Hypothalamus (tissue), 51 donors: ENCODE measurements at places on chromosomes 2 and 18.

GRCh38 chr18:10685484-10685883, 159.7 kb downstream of the NAPG start:
- no peak for DNase-seq

DNA sequence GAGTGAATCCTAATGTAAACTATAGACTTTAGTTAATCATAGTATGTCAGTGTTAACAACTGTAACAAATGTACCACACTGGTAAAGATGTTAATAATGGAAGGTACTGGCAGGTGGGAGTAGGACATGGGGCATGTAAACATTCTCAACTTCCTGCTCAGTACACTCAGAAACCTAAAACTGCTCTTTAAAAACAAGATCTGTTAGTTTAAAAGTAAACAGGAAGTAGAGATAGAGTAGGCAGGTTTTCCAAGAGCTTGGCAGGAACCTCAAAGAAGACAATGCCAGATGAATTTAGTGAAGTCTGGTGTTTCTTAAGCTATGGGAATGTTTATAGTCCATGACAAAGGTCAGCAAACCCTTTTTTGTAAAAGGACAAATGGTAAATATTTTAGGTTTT, 46.6 kb downstream of the CCDC138 start:
- DNase-seq, result no peak

DNA sequence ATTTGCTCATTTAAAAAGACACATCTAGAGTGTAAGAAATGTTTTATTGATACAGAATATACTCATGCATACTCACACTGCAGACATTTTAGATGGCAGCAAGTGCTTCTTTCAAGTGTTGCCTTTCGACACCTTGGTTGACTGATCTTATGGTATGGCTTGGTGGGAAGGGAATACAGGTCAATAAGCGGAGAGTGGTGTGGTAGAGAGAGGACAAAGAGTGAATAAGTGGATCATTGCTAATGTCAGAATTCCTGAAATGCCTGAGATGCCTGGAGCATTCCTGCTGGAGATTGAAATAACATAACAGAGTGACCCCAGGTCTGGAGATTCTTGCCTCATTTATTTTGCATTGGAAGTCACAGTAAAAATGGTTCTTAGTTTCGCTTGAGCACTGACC, 76.7 kb downstream of the RND3 start:
- DNase-seq, result no peak

DNA sequence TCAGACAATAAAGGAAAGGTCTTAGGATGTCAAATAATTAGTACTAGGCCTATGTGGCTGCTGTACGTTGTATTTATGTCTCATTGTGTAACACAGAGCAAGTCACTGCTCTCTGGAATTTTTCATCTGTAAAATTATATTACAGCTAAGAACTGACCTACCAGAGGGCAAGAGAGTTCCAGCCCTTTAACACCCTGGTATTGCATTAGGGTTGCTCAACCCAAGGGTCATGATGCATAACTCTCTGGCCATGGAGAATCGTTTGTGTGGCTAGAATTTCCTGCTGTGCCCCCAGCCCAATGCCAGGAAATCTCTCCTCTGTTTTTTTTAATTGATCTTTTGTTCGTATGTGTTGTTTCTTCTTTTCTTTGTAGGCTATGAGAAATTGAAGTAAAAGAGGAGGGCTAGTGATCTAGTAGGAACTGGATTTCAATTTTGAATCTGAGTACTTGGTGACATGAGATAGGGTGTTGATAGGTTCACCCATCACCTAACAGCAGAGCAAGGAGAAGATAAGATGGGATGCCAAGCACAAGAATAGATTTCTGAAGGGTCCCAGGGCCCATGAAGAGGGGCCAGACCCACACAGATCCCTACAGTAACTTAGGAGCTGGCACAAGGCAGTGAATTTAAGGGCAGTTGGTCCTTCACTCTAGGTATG, 571.2 kb upstream of the TNP1 start:
- DNase-seq, result no peak

- DNase-seq, result no peak
These were observed 124.7 kb downstream of the QPCT start for GRCh38 chr2:37469126-37469525.

DNA sequence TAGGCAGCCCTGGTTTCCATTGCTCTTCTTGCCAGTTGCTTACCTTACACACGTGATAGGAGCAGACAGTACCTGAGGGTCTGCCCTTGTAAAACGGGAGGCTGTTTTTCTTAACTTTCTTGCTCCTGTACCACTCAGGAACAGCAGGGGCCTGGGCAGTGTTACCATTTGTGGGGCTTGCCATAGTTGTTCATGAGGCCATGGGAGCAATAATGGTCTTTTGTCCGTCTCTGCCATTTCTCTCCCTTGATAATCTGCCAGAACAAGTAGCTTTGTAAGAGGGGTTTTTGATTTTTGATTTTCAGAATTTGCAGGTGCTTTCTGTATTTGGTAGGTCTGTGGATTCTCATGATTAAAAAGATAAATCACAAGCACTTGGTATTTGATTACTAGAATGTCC, 259.0 kb downstream of the PHLPP1 start:
- no peak for DNase-seq

GRCh38 chr18:46894124-46894523, 23.2 kb downstream of the PIAS2 start:
- DNase-seq, result no peak
